ENCODE measurements at places on chromosomes 3 and 15.

GRCh38 chr3:18234717-18235335, 190.3 kb downstream of the SATB1 start:
- DNase-seq = peak; percentile 44

GRCh38 chr3:196492080-196492479, 11.5 kb downstream of the RNF168 start:
- DNase-seq = no peak

GRCh38 chr15:51970132-51970817, 1.3 kb downstream of the LEO1 start:
- no peak for DNase-seq

DNA sequence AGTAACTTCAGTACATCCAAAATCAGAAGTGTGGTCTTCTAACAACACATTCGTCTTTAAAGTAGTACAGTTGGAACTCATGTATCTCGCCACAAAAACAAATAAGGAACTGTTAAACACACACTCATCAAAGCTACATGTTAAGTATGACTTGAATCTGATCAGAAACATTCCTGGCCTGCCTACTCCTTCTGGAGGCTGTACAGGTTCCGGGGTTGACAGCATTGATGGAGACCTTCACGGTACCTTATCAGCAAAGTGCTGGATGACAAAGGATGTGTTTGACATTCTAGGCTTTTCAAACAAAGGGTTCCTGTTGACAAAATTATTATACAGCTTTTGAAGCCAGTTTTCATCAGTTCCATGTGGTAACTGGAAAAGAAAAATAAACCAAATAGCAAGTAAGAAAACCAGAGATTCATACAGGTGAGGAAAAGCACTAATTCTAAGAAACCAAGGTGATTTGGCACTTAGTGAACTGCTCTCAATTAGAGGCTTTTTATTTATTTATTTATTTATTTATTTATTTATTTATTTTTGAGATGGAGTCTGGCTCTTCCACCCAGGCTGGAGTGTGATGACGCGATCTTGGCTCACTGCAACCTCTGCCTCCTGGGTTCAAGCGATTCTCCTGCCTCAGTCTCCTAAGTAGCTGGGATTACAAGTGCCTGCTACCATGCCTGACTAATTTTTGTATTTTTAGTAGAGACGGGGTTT, 44.3 kb downstream of the MYO5C start:
- DNase-seq = no peak

DNA sequence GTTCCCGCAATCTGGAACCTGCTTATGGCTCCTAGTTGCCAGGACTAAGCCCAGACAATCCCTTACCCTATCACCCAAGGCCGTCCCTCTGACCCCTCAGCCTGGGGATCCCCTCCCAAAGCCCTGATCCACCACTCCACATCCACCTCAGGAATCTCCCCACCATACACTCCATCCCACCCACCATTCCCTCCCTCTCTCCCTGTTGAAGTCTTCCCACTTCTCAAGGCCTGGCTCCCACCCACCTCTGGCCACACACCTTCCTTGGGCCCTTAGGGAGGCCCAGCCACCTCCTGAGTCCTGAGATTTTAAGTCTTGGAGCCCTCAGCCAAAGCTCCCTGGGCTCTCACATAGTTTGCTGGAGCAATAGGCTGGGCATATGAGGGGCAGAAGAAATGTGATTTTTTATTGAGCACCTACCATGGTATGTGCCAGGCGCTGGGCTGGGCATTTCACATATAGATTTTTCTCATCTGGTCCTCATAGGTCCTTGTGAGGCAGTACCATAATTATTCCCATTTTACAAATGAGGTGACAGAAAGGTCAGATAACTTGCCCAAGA, 48.1 kb downstream of the HCN4 start:
- DNase-seq = no peak

GRCh38 chr3:114405202-114405990, 111.6 kb downstream of the TIGIT start:
- DNase-seq = no peak

DNA sequence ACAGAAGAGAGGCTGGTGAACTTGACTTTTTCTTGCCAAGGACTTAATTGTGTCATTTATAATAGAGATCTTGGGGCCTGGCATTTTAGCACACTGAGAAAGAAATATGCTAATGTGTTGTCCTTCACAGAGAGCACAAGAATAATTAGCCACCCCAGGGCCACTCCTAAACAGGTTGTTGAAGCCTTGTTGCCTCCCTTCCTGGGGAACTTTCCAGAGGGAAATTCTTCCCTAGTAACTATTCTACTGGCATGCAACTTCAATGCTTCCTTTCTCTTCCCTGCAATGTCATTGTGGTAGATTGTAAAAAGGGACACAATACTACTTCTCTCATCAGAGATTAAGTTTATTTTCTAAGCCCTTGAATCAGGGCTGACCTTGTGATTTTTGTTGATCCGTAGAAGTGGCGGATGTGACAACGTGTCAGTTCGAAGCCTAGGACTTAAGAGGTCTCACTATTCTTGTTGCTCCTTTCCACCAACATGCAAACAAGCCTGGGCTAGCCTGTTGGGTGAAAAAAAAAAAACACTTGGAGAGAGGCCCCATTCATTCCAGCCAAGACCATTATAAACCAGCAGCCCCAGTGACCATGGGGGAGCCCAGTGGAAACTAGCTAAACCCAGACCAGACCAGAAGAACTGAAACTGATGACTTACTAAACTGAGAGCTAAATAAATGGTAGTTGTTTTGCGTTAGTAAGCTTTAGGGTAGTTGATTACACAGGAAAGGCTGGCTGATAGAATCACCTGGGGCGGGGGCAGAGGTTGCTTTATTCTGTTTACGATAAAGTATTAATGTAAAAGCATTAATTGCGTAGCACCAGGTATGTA, 287.2 kb downstream of the SHQ1 start:
- no peak for DNase-seq

DNA sequence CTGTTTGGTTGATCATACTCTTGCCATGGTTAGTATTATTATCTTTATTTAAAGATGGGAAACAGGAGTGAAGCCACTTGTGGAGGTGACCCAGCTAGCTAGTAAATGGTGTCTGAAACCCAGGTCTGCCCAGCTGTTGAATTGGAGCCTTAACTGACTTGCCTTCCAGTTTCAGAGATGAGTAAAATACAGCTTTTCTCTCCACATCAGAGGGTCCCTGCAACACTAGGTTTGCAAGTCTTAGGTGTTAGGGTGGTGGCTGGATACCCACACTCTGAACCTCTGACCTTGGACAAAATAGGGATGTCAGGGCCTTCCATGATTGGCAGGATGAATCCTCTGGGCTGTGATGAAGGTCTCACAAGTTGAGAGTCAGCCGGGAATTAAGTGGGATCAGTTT, 4.1 kb downstream of the FLNB start:
- DNase-seq = no peak

DNA sequence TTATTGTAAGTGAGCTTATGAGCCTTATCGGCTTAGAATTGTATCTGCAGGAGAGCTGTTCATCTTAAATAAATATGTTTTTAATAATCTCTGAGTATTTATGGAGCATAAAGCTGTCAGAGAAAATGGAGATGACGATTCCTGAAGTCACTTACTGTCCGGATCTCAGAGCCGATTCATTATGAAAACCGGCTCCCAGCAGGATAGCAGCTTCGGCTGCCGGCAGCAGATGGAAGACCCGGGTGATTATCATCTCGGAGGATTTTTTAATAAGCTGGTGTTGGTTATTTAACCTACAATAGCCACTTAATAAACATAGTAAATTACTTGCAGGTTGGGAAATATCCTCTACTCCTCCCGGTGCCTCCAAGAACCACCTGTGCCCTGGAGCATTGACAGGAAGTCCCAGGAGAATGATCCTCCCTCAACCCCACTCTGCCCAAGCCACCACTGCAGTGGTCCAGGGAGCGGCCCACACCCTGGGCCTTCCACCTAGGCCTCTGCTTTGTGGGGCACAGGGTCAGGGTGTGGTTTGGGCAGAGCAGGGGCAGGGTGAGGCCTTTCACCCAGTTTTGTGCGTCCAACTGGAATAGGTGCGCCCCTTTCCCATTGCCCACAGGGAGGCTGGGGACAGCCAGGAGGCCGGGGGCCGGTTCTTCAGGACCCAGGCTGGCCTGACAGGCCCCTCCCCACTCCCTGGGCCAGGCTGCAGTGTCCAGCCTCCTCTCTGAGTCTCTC, 42.2 kb upstream of the PRR23E start:
- DNase-seq = no peak

DNA sequence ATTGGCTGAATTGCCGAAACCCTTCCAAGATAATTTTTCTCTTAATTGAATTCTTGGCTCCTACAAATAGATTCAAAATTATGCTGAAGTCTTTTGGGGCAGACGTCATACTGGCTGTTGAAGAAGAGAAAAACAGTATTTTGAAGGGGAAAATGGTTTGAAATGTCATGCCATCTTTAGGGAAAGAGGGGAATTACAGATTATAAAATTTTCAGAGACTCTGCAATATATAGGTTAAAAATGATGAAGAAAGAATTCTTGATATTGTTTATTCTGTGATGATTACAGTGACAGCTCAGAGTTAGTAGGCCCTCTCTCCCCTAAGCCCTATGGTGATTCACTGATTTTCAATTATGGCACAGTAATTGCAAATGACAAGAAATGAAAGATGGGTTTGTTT, 86.1 kb downstream of the CGNL1 start:
- no peak for DNase-seq

DNA sequence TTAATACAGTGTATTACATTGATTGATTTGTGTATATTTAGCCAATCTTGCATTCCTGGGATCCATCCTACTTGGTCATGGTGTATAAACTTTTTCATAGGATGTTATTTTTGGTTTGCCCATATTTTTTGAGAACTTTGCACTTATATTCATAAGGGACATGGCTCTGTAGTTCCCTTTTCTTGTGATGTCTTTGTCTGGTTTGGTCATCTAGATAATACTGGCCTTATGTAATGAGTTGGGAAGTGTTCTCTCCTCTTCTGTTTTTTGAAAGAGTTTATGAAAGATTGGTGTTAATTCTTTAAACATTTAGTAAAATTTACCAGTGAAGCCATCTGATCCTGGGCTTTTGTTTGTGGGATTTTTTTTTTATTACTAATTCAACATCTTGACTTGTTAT, 9.6 kb downstream of the CHST13 start:
- no peak for DNase-seq

GRCh38 chr15:49881866-49882265, 237.2 kb downstream of the ATP8B4 start:
- no peak for DNase-seq

DNA sequence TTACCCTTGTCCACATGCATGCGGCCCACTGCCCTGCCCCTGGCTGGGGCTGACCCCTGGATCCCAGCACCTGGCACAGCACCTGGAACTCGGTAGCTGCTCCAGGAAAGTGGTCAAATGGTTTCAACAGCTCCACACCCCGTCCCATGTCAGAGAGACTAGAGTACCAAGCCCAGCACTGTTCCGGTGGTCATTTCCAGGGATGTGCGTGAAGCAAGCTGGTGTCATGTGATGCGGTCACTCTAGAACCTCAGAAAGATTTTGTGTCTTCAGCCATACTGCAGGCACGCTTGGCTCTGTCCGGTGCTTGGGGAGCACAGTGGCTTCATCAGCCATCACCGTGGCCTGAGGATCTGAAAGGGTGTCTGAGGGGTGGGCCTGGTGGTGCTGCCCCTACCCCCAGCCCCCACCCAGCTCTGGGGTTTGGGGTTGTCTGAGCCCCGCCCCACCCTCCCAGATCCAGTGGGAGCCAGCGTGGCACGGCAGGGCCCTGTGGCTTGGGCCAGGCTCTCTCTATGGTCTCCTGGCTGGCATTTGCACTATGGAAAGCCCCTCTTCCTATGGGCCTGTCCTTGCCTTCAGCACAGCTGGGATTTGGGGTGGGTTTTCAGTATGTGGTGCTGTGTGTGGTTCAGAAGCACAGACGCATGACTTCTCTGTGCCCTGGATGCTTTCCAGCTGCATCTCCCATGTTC, 15.3 kb downstream of the APBA2 start:
- no peak for DNase-seq

- no peak for DNase-seq
Measured at GRCh38 chr15:86522721-86523120, 443.1 kb downstream of the AGBL1 start.

GRCh38 chr3:124657138-124657537, 73.1 kb upstream of the UMPS start:
- no peak for DNase-seq

- no peak for DNase-seq
Measured at GRCh38 chr3:190860521-190860920, 2.0 kb downstream of the GMNC start.

GRCh38 chr3:177194299-177194698, 3.0 kb downstream of the TBL1XR1 start:
- no peak for DNase-seq

DNA sequence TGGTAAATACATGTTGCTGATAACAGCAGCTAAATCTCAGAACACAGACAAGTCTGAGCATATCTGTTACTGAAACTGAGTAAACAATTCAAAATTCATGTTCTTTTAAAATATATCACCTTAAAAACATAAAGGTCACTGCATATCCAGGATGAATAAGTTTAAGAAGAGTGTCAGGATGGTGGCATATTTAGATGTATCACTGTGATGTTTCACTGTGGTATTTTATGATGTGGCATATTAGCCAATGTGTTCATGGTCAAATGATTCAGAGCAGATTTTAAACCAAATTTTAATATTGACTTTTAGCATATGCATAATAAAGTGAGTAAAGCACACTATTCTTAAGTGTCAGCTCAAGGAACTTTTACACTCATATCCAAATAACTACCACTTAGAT, 346.4 kb upstream of the DPPA4 start:
- no peak for DNase-seq

- DNase-seq = no peak
Measured at GRCh38 chr15:93417156-93417555, 328.1 kb upstream of the RGMA start.

DNA sequence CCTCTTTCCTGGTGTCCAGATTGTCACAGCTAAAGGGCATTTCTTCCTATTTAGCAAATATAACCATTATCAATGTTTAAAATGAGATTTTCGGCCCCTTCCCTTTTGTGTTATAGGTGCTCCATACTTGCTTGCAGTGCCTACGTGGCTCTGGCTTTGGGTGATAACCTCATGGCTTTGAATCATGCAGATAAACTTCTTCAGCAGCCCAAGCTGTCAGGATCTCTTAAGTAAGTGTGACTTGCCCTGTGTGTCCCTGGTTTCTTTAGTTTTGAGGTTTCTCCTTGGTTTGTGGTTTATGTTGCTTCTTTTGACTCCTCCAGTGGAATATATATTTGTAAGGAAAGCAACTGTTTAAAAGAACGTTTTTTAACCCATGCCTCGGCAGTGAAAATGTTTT, 58.5 kb upstream of the TRIM71 start:
- DNase-seq = no peak

- no peak for DNase-seq
Measured at GRCh38 chr3:181998828-181999227, 287.1 kb downstream of the SOX2 start.

DNA sequence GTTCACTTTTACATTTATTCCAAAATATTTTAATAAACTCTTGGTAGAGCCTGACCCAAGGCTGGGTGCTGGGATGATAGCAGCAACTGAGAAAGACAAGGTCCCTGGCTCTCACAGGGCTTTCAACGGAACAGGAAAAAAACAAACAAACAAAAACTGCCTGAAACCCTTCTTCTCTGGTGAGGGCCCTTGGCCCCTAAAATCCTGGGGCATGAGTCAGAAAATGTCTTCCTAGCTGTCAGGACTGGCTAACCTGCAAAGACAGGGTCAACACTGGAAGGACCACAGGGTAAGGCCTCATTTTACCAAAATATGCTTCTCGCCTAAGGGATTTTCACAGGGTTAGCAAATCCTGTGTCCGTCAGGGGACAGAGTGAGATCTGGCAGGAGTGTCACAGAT, 45.7 kb upstream of the WNT5A start:
- no peak for DNase-seq
